ENCODE measurements at places on chromosomes 4 and X. TPM values are rescaled to one million over a fixed set of nuclear protein-coding genes. Genes with fewer than 3 reads are reported as not detected.

GAGE1 gene
- total RNA-seq, result not detected

ZNF630 gene
- total RNA-seq, result 1.1 TPM

- DNase-seq, result no peak
These were observed 42.1 kb upstream of the PRDM5 start for GRCh38 chr4:120964596-120964995.

DNA sequence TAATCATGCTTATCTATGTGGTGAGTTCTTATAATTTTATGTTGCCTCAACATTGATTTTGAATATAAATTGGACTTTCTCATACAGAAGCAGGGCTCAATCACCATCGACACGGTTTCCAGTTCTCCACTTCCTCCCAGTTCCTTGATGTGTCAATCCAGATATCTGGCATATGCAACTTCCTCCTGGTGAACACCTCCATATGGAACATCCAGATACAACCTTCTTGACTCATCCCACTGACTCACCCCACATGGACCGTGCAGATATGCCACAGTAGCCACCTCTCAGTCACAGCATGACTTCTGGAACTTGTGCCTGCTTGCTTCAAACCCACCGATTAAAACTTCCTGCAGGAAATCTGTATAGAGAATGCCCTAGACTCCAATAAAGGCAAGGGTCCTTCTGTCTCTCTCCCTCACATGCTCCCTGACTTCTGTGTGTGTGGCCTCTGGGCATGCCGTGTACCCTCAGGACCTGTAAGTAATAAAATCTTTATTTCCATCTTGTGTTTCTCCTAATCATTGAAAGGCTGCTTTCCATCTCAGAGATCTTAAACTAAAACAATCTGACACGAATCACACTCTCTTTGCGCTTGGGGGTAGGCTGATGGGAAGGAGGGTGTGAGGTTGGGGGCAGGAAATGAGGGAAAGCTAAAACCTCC, 67.0 kb downstream of the HTRA3 start:
- DNase-seq, result no peak

GRCh38 chrX:40749681-40750494, 14.5 kb upstream of the MED14 start:
- DNase-seq, result no peak

- no peak for DNase-seq
These were observed 353.1 kb upstream of the SPOCK3 start for GRCh38 chr4:167587361-167587760.

GRCh38 chr4:3783693-3784306, 17.6 kb downstream of the ADRA2C start:
- no peak for DNase-seq

DNA sequence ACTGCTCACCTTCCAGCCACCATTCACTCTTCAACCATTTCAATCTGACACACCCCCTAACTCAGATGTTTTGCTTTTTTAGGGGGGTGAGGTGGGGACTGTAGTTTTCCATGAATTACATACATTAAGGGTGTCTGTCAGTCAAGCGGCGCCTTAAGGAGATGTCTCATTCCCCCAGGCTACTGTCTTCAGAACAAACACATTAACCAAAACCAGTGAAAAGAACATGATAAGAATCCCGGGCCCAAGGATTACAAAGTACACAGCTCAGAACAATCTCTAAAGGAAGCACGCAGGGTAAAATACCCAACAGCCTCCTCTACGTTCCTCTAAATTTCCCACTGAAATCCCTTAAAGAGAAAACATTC, 62.5 kb upstream of the IRF2 start:
- no peak for DNase-seq

DNA sequence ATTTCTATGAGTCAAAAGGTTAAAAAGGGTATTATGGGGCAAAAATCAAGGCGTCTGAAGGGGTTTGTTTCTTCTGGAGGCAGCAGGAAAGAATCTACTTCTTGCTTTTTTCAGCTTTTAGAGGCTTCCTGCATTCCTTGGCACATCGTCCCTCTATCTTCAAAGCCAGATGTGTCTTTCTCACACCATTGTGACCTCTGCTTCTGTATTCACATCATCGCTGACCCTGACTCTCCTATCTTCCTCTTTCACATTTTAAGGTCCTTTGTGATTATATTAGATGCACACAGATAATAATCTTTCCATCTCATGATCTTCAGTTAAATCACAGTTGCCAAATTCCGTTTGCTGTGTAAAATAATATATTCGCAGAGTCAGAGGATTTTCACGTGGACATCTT, 112.7 kb downstream of the PPP4R3C start:
- DNase-seq, result no peak

FRAS1 gene
- total RNA-seq, result not detected

LRRC66 gene
- not detected for total RNA-seq

DNA sequence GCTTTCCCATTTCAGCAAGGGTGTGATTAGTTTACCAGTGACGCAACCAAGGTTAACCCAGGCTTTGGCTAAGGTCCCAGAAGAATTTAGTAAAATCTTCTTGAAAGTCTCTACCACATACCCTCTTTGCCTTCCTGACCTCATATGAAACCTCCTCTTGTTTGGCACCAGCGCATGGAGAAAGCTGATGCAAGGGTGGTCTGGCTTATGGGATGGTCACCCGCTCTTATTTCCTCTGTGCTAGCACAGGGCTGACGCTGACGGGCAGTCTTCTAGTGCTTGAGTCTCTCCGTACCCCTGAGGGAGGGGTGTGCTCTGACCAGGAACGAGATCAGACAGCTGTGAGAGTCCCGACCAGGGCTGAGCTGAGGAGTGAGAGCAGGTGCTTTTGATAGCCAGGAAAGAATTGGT, 137.6 kb downstream of the TENM3 start:
- DNase-seq, result no peak

SLC2A9 gene
- total RNA-seq, result 1.1 TPM

RNF212 gene
- 5.1 TPM for total RNA-seq

GRCh38 chrX:20361890-20362262, 95.2 kb upstream of the RPS6KA3 start:
- DNase-seq, result no peak

CWH43 gene
- not detected for total RNA-seq

FRMD7 gene
- total RNA-seq, result not detected

CFI gene
- not detected for total RNA-seq

GRCh38 chr4:146916479-146917076, 29.1 kb downstream of the TTC29 start:
- no peak for DNase-seq

DNA sequence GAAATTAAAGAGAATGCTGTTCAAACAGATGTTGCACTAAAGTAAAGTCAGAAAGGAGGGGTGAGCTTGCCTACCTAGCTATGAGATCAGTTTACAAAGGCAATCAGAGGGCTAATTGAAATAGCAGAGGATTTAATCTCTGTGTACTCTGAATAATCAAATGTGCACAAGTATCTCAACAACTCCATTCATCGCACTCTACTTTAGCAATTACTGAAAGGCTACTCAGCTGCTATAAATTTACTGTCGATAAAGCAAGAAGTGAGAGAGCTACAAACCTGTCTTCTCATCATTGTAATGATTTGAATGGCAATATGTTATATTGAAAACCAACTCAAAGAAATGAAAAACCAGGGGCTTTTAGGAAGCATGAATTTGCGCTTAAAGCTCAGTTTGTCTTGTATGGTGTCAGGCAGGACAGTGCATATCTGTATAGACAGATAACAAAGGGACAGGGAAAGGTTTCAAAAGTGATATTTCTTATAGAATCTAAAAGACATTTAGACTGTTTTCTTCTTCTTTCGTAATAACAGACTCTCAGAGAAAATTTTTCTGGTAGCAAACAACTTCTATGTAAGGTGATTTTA, 34.8 kb downstream of the GC start:
- no peak for DNase-seq
